Jurkat, Clone E6-1 (cell line): ENCODE measurements at places on chromosomes 6 and 20.

GRCh38 chr6:156864557-156864956 lies 87.4 kb downstream of the ARID1B start:
- DNase-seq = no peak

DNA sequence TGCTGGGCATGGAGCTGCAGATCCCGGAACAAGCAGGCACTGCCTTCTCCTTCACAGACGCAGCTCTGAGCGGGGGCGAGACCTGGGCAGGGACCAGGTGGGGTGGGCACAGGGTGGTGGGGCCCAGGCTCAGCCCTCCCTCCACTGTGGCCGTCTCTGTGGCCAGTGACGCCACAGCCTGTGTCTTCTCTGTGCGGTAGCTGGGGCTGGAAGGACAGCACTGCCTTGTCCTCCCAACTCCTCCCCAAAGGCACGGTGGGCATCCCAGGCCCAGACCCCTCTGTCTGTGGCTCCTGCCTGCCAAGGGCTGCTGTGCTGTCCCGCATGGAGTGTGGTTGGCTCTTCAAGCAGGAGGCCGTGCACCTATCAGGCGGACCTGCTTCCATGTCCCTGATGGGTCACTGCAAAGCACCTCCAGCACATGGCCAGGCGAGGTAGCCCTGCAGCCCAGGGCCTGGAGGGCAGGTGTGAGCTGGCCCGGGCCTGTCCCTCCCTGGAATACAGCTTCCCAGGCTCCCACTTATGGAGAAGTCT lies 14.8 kb upstream of the TNFRSF6B start:
- no peak for DNase-seq

DNA sequence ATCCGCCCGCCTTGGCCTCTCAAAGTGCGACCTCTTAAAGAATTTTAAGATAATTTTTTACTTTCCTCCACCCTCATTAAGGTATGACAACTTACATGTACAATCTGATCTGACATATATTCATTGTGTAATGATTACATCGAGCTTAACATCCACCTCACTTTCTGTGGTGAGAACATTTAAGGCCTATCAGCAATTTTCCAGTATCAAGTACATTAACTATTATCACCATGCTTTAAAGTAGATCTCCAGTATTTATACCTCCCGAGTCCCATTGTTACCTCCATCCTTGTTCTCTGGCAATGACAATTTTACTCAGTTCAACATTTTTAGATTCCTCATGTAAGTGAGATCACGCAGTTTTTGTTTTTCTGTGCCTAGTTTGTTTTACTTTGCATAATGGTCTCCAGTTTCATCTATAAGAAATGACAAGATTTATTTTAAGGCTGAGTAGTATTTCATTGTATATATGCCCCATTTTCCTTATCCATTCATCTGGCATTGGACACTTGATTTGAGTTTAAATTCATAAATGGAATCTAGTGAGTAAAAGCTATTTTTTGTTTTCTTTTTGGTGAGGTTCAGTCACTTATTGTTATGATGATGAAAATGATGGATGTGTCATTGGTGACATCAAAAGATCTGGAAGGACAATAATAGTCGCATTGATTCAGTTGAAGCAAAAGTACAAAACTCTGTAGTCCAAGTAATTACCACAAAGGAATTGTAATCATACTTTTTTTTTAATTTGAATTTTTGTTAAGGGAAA lies 87.0 kb downstream of the OR2B2 start:
- DNase-seq = no peak

GRCh38 chr6:166553563-166554271 lies 32.8 kb downstream of the RAMACL start:
- DNase-seq = no peak

GRCh38 chr6:17015144-17015543 lies 86.7 kb upstream of the STMND1 start:
- no peak for DNase-seq
